ENCODE measurements at places on chromosomes 4 and X. TPM values are rescaled to one million over a fixed set of nuclear protein-coding genes. Genes with fewer than 3 reads are reported as not detected.

The AFM gene
- not detected for total RNA-seq

The SLC2A9 gene
- 102 TPM for total RNA-seq

The CNKSR2 gene
- total RNA-seq = 0.43 TPM

The AMBN gene
- not detected for total RNA-seq

The ADH7 gene
- 3.9 TPM for total RNA-seq

The SUPT20HL2 gene
- not detected for total RNA-seq

The SULT1E1 gene
- total RNA-seq = 0.24 TPM

The DCHS2 gene
- not detected for total RNA-seq

The RTL9 gene
- not detected for total RNA-seq

The ITIH6 gene
- not detected for total RNA-seq

The UGT2B17 gene
- not detected for total RNA-seq

The NKX3-2 gene
- not detected for total RNA-seq

The TBCK gene
- total RNA-seq = 20.2 TPM

The PPP1R3F gene
- total RNA-seq = 3.2 TPM

The PAGE1 gene
- total RNA-seq = not detected

The PRDM5 gene
- 4.1 TPM for total RNA-seq

The ANXA3 gene
- 321 TPM for total RNA-seq

The UGT2A1 gene
- total RNA-seq = not detected

The LNX1 gene
- total RNA-seq = 1.7 TPM

The HTATSF1 gene
- 35.8 TPM for total RNA-seq

The GAGE13 gene
- not detected for total RNA-seq

The ELF2 gene
- 21.7 TPM for total RNA-seq

The BEX4 gene
- 22.7 TPM for total RNA-seq

The ADAMTS3 gene
- total RNA-seq = 3.9 TPM

The CENPVL2 gene
- not detected for total RNA-seq

The DCAF8L2 gene
- not detected for total RNA-seq

The XPNPEP2 gene
- total RNA-seq = not detected

The ATP2B3 gene
- total RNA-seq = not detected

Measured in tracheal epithelial cell (primary cell).